Dorsolateral prefrontal cortex (tissue), 122 donors: ENCODE measurements at places on chromosomes 5 and 9.

- DNase-seq, result no peak
Measured at GRCh38 chr5:101047181-101047580, 144.1 kb upstream of the ST8SIA4 start.

DNA sequence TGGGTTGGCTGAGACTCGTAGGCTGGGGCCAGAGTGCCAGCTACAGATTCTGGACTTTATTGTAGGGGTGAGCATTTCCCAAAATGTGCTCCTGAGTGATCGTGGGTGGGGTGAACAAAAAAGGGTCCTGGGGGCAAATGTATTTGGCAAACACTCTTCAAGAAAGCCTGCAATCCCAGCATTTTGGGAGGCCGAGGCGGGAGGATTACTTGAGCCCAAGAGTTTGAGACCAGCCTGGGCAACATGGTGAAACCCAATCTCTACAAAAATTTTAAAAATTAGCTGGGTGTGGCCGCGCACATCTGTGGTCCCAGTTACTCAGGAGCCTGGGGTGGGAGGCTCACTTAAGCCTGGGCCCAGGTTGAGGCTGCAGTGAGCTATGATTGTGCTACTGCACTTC, 55.5 kb upstream of the CDKN2AIPNL start:
- no peak for DNase-seq

DNA sequence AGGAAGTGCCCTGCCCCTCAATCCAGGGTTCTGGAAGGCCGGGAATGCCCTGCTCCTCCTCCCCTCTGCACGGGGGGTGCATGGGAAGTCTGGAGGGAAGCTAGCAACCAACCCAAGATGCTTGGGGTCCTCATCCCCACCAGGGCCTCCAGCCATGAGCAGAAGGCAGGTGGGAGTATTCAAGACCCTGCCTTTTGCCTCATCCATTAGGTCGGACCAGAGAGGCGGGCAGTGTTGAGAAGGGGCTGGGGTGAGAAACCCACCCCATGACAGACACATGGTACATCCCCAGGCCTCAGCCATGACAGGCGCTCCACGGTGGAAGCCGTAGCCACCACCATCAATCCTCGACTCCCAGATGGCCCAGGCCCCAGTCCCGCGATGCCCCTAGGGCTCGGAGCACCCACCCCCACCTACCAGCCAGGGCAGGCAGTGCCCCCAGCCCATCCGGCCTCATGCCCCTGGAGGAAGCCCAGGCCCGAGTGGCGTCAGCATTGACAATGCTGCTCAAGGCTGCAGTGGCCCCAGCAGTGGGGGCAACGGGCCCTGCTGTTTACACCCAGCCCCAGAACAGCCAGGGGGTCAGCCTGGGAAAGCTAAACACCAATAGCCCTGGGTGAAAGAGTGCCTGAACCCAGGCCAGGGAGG, 8.6 kb downstream of the NR5A1 start:
- DNase-seq, result no peak

DNA sequence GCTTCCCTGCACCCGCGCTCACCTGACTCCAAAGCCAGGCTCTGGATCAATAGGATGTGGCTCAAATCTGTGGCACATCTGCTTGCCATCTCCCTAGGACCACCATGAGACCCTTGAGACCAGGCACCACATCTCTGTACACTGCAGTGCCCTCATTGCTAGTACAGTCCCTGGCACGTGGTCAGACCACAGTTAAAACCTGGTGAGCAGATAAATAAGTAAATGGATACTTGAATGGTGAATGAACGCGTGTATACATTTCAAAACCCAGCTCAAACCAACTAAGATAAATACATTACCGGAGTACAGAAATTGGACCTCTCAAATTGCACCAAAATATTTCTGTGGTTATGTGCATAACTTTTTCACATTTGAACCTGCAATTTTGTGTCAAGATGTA, 221.2 kb upstream of the IRX4 start:
- no peak for DNase-seq

GRCh38 chr9:115855458-115856133, 298.0 kb upstream of the PAPPA start:
- DNase-seq, result no peak

- DNase-seq, result no peak
Measured at GRCh38 chr5:144232285-144232684, 61.6 kb downstream of the KCTD16 start.

- DNase-seq, result no peak
Measured at GRCh38 chr9:89466451-89467277, 31.2 kb downstream of the SEMA4D start.

DNA sequence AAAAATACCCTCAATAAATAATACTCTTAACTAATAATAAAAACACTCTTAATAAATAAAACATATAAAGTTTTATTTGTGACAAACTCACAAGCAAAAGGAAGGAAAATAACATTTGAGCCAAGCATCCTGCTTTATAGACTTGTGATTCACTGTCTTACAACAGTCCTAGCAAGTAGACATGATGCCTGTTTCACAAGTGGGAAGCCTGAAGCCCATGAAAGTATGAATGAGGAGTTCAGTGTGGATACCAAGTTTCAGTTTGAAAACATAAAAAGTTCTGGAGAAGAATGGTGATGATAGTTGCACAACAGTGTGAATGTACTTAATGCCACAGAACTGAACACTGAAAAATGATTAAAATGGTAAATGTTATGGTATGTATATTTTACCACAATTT, 10.9 kb downstream of the HABP4 start:
- DNase-seq, result no peak

- DNase-seq, result no peak
Measured at GRCh38 chr9:4714266-4715016, 26.6 kb downstream of the AK3 start.
